ENCODE measurements at places on chromosomes 1 and 21.
A peak's percentile ranks its signal among the peaks of the same experiment; 100 is the strongest.

- no peak for DNase-seq
These were observed 174.7 kb upstream of the C1orf105 start for GRCh38 chr1:172245788-172246187.

DNA sequence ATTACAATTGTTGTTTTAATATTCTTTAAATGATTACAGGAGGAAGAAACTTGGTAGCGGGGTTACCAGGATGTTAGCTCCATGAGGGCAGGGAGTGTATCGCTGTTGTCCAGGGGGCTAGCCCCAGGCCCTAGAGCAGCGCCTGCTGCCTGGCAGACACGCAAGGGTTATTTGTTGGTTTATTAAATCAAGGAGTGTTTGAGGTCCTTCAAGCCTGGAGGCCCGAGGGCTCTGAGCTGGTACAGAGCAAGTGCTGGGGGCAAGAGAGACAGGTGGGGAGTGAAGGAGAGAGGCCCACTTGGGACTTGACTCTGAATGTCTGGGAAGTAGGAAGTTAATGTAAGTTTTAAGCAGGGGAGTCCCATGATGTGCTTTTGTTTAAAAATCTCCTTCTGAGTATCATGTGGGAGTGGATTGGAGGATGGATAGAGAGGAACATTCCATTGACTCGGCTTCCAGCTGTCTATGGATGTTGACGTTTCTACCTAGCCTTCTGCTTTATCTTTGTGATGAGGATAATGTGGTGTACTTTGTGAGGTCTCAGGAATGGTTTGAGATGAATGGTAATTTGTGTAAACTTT is 8.7 kb downstream of the ITSN1 start:
- no peak for DNase-seq

DNA sequence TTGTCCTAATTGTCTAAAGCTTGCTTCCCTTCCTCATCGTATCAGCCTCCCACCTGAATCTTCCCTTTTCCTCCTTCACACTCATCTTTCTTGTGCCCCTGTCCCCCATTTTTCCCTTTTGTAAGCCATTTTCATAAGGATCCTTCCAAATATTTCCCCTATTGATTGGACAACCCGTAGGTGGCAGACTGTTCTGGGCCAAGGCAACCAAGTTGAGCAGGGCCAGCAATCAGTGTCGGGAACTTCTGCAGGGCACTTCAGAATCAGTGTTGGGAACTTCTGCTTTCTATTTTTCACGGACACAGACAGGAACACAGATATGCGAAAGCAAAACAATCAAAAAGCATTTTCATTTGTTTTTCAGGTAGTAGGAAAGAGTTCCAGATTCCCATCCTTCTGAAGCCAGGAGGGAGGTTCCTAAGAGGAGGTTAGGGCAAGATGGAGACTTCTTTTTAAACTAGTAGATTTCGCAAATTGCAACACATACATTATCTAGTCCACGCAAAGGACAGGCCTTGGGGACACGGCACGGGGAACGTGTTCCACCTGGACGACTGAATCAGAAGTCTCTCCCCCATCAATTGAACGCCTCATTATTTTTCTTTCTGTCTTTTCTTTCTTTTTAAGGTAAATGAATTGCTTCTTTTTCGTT is 691 bp upstream of the MPZL1 start:
- no peak for DNase-seq

DNA sequence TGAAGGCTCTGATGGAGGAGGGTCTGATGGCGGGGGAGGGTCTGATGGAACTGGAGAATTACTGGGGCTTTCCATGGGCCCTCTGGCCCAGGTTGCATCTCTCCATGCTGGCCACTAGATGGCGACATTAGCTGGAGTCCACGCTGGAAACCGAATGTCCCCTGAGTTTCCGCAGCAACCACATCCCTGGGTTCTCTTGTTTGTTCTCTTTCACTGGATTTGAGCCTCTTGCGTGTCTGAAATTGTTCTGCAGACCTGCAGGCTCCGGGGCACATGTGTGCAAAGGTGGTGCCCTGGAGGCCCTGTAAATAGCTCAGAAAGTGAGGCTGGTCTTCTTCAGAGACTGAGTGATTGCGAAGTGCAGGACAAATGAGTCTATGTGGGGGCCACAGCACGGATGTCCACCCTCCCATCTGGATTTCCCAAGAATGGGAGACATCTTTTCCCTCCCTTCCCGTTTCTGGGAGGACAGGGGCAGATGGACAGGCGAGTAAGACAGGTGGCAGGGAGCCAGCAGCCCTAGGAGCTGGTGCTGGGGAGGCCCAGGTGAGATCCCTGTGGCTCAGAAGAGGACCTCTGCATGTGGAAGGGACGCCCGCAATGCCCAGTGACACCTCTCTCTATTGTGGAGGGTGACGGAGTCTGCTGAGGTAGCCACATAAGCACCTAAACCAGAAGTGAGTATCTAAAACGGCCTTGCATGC is 73.2 kb upstream of the ABCG1 start:
- peak; percentile 58 for DNase-seq

DNA sequence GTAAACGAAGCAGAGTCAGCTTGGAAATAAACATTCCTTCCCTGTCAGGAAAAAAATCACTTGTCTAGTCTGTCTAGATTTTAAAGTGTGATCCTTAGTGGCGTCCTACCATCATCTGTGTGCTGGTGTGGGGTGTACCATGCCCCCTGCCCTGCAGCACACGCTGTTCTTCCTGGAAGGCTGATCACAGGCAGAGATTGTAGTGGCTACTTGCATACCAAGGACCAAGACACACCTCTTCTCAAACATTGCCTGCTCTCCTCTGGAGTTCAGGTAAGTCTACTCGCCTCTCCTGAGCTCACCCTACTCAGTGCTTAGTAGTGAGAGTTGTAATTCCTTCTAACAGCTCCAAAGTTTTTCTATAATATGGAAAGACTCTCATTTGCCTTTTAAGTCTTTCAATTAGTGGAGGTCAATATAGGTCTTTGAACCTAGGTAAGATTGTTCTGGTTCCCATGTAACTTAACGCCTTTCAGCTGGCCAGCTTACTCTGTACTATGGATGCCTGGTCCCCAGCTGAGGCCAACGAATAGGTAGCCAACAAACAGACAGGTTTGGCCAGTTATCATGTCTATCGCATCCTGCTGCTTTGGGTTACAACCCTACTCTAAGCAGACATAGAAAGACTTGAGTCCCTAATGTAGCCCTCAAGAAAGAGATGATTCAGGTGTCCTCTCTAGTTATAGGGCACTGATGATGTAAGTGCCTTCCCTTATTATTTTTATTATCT is 55.4 kb downstream of the XCL1 start:
- DNase-seq = no peak

GRCh38 chr21:42286416-42286815 is 28.8 kb downstream of the TFF3 start:
- no peak for DNase-seq

DNA sequence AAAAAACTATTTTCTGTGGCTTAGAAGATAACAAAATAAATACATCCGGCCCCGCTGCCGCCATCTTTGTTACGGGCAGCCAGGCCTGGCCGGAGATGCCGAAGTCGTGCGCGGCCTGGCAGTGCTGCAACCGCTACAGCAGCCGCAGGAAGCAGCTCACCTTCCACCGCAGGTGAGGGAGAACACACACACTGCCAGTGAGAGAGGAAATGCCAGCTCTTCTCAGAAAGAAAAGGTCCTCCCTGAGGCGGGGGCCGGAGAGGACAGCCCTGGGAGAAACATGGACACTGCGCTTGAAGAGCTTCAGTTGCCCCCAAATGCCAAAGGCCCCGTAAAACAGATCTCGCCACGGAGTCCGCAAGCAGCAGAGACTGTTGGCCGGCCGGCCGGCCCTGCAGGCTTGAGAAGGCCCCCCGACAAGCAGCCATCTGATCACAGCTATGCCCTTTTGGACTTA is 323.2 kb downstream of the AMY1C start:
- no peak for DNase-seq

DNA sequence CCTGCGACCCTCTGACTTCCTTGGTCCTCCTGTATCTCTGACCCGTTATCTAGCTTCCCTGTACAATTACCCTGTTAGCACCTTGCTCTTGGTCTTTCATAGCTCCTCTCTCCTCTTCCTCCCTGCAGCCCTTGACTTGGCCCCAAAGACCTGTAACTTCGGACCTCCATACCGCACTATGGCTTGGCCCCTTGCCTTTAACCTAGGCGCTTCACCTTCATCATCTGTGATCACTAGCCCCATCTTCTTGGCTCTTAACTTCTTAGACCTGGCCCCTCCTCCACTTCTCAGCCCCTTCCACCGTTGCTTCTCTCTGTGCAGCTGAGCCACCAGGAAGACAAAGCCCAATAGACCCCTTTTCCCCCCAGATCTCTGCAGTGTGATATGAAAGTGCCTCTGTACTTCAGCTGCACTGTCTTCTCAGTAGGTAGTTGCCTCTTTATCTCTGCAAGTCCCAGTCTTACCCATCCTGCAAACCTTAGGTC is 740 bp downstream of the ZNF691 start:
- DNase-seq = no peak

- DNase-seq = no peak
These were observed 39.2 kb upstream of the THEM4 start for GRCh38 chr1:151948506-151948905.

DNA sequence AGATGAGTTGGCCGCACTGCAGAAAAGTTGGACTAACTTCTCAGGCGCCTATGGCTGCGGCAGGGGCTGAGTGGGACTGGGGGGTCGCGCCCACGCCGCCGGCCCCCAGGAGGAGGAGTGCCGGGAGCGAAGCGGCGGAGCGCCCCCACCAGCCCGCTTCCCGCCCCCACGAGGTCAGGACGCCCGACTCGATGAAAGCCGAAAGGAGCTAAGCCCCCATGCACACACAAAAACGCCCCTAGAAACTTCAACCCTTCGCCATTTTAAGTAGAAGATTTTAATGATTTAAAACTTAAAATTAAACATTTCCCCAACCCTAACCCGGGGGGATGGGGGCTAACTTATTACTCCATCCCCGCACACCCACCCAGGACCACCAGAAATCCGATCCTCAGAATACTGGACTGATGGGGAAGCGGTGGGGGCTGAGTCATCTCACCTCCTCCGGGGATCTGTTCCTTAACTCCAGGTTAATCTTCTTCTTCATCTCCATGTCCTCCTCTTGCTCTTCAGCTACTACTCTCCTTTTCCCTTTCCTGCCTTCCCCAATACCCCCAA is 539 bp downstream of the ANP32E start:
- DNase-seq = peak; percentile 22

GRCh38 chr1:38997901-38998190 is 6.8 kb downstream of the AKIRIN1 start:
- no peak for DNase-seq

DNA sequence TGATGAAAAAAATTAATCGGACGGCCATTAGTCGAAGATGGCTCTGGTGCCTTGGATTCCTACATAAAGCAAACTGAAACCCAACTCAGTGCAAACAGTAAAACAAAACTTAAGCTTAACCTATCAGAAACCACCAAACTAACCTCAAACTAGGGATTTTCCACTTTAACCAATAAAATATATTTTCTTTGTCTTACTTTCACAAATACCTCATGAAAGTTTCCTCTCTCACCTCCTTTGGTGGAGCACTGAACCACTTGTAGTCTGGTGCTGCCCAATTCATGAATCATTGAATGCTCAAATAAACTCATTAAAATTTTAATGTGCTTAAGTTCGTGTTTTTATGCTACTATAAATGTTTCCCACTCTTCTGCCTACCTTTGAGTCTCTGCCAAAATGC is 7.0 kb downstream of the ADORA3 start:
- DNase-seq = no peak

GRCh38 chr1:34113887-34114286 is 51.1 kb downstream of the CSMD2 start:
- no peak for DNase-seq

DNA sequence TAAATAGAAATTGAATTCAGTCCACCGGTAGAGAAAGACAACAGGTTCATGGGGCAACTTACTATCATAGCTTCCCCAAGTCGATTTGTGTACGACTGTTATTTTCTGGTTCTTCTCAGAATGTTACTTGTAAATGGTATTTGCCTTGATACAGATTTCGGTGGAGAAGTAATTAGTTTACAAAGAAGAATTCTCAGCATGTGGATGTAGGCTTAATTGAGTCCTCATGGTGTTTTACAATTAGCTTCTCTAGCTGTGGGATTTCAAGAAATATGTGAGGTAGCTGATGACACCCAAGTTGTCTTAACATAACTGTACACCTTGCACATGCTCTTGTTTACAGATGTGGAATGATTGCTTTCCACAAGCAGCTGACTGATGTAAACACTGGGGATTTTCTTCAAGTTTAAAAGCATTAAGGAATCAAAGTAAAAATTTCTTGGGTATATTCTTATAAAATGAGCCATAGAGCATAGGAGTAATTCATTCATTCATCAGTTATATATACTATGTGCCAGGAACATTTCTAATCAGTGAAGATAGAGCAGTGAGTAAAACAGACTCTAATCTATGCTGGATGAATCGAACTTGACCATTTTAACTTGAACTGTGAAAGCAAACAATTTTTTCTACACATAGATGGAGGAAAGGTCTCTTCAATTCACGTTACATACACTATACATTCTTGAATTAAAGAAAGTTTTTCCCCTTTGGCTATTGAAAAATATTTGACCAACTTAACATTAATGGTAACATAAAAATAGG is 1.4 kb downstream of the MACO1 start:
- no peak for DNase-seq

DNA sequence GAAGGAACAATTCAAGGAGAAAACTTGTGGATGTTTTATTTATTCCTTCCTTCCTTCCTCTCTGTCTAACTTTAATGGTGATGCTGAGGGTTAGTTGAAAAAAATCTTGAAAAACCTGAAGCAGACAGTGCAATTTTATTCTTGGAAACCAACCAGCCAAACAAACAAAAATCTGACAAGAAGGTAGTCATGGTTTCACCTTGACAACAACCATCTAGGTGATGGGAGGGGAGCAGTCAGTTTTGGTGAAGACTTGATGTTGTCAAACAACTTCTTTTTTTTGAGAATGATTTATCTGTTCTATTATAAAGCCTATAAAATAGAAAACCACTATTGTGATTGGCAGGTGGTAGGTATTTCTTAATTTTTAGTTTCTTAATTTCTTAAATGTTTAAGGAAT is 92.4 kb upstream of the GPR88 start:
- no peak for DNase-seq

DNA sequence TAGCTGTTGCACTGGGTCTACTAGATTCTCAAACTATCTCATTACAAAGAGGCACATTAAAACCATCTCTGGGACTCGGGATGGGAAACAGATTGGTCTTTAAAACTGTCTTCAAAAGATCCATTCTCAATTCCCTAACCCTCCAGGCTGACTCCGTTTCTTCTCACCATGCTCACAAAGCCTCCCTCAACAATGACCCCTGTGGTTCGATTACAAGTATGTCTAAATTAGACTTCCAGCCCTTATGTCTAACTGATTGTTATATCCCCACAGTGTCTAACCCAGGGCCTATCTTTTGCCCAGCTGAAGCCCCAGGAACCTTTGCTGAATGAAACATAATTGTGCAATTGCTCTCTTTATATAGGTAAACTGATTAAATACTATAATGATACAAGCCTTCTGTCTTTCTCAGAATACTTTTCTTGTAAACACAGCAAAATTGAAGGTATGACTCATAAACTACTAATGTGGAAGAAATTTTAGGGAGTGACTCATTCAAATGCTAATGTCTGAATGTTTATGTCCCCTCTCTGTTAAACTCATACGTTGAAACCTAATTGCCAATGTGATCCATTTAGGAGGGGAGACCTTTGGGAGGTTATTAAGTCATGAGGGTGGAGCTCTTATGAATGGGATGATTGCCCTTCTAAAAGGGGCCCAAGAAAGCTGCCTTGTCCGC is 65.6 kb upstream of the DAB1 start:
- DNase-seq = no peak

All from activated T-helper 2 cell treated with anti-CD3 and anti-CD28 coated beads, Interferon-gamma antibody, Interleukin-2, Interleukin-4, amounts not matched to agents 10 μg/mL and 5 μg/mL and 100 μg/mL, durations not matched to agents 14 hours and 24 hours and 36 hours (primary cell).